ENCODE measurements at places on chromosomes 3 and 15.

DNA sequence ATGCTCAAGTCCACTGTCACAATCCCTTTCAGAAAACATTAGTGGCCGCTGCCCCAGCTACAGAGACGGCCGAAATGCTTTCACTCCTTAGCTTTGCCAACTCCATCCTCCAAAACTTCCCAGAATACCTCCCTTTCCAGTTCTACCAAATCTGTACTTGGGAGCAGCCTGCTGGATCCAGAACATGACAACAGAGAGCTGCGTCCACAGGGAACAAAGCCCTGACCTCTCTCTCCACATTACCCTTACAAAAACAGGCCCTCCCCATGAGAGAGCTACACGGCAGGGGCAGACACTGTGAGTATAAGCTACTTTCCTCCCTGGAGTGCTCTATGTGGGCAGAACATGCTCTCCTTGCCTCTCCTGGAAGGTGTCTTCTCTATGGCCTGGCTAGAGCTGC, 6.3 kb downstream of the RBM15B start:
- DNase-seq, result no peak

DNA sequence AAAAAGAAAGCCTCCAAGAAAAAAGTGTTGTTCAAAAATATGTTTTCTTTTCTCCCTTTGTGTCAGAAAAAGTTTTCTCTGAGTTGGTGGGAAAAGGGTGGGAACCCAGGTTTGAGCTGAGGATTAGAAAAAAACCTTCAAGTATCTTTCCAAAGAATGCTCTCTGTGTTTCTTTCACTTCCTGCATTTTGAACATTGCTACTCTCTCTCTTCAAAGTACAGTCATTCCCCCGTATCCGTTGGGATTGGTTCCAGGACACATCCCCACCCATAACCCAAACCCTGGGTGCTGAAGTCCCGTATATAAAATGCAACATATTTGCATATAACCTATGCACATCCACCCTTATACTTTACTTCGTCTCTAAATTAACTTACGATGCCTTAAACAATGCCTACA, 139.6 kb downstream of the TMCO5A start:
- DNase-seq, result no peak

GRCh38 chr3:104596551-104596950, 770.2 kb upstream of the ALCAM start:
- DNase-seq, result peak; percentile 26

DNA sequence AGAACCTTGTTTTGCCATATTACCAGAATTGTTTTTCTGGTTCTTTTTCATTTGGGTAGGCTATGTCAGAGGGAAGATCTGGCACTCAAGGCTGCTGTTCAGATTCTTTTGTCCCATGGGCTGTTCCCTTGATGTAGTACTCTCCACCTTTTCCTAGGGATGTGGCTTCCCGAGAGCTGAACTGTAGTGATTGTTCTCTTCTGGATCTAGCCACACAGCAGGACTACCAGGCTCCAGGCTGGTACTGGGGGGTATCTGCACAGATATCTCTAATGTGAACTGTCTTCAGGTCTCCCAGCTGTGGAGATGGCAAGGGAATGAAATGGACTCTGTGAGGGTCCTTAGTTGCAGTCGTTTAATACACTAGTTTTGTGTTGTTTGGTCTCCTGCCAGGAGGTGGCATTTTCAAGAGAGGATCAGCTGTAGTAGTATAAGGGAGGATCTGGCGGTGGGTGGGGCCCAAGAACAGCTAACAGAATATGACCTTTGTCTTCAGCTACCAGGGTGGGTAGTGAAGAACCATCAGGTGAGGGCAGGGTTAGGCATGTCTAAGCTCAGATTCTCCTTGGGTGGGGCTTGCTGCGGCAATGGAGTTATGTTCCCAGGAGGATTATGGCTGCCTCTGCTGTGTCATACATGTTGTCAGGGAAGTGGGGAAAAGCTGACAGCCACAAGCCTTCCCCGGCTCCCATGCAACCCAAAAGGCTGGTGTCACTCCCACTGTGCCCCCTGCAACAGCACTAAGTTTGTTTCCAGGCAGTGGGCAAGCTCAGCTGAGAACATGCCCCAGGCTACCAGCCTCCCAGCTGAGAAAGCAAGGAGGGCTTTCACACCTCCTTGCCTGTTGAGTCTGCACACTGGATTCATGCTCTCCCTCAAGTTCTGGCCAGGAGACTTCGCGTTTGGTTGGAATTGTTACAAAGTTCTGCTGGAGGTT, 252.5 kb downstream of the ISL2 start:
- DNase-seq, result no peak

DNA sequence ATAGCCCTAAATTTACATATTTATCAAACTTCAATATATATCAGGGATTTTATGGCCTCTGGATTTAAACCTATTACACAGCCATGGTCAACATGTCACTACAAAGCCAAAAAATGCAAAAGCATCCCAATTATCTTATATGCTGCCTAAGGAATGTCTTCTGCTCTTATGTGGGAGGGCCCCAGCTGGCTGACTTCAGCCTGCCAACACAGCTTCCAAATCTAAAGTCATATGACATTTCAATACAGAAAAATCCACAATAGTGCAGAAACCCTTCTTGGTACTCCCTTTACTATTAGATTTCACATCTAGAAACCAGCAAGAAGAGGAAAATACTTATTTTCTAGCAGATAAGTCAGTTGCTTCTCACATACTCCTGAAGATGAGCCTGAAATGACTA, 6.4 kb downstream of the PFN2 start:
- no peak for DNase-seq

DNA sequence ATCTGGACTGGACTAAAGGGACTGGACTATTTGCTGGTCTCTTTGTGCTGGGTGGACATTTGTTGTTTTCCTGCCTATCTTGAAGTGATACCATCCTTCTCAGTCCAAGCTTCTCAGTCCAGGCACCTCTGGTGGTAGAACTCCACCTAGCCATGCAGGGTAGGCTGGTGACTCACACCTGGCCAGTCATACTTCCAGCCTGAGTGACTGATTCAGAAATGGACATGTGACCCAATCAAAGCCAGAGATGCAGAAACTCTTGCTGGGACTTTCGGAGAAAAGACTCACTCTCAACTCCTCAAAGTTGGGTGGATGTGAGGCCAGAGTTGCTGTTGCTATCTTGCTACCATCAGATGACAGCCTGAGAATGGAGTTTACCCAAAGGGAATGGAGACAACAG, 5.6 kb upstream of the ASB14 start:
- DNase-seq, result peak; percentile 26

DNA sequence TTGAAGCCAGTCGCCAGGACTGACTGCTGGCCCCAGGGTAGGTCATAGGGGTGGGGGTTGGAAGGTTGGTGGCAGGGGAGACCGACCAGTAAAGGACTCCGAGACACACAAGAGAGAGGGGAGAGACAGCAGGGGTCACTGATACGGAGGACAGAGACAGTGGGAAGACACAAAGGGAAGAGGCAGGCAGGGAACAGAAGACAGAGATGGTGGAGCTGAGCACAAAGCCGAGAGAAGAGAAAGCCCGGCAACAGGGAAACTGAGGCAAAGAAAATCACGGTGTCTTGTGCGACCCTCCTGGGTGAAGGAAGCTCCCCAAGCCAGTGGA, 510 bp downstream of the RASL12 start:
- no peak for DNase-seq

DNA sequence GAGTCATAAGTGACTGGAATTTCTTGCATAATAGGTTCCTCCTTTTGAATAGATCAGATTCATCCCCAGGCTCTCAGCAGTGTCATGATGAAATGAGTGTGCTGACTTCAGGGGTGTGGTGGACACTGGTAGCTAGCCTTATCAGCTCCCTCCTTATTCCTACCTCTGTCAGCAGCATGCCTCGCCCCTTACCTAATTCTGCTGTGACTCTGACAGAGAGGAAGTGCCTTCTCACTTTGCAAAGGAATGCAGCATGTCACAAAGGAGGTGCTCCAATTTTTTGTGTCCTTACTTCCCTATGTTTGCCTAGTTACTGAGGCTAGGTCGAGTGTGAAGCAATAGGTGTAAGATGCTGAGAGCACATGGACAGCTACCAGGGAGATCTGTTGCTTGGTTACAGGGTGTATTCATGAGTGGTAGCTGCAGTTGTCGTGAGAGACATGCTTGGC, 90.6 kb downstream of the TNFAIP8L3 start:
- DNase-seq, result no peak

GRCh38 chr15:101246391-101246790, 5.5 kb downstream of the CHSY1 start:
- no peak for DNase-seq

- DNase-seq, result no peak
These were observed 24.1 kb downstream of the TRAK1 start for GRCh38 chr3:42115215-42115614.

GRCh38 chr3:124781476-124782376, 51.5 kb downstream of the UMPS start:
- DNase-seq, result no peak

GRCh38 chr3:182465301-182466185, 327.8 kb upstream of the ATP11B start:
- no peak for DNase-seq

DNA sequence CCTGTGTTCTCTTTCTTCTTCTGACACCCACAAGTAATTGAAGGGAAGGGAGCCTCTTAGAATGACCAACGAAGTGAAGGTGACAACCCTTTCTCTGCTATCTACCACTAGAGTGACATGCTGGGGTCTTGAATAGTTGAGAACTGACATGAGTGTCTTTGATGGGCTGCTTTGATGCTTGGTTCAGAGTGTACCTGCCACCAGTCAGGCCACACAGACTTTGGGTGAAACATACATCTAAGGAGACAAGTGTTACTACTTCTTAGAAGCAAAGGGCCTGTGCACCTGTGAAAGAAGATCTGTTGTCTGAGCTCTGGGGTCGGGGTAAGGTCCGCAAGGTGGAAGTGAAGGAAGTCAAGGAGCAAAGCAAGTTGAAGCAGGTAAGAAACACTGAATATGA, 1040.7 kb upstream of the CFAP20DC start:
- DNase-seq, result no peak

GRCh38 chr3:143120716-143121240, 1.2 kb downstream of the CHST2 start:
- peak; percentile 36 for DNase-seq

DNA sequence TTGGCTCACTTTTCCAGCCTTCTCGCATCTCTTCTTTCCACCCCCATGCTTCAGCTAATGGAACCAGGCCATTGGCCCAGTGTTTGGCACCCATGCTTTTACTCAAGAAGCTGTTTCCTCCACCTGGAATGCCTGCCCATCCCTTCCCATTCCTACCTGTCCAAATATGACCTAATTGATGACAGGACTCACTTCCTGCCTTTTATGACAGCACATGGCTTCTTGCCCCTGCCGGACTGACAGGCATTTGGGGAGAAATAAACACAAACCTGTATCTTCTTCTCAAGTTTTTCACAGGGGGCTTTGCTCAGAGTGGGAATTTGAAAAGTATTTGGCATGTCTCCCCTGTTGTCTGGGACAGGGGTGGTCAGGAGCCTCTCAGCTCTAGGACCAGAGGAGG, 120.1 kb downstream of the ABHD5 start:
- DNase-seq, result no peak
